ENCODE measurements at places on chromosomes 7 and 10.

DNA sequence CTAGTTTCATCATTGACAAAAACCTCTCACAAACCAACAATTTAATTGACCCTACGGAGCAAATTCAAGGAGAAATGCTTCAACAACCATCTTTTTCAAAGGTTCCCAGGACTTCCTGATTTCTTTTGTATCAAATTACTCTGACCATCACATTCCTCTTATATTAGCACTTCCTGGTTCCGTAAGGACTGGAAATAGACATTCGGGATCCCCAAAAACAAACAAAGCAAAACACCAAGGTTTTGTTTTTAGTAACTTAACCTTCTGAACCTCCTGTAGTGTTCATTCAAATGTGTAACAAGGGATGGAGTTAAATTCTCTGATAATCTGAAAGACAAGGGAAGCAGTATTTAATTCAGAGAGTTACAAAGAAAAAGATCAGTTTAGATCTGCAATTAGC is 387.6 kb upstream of the NRP1 start:
- DNase-seq: no peak
- no peaks in the 10 kb centered on the region for H3K27me3 ChIP-seq
- H3K4me3 ChIP-seq: no peak overlapping the region
- no peaks in the 10 kb centered on the region for H3K36me3 ChIP-seq
- no peak overlapping the region for H3K27ac ChIP-seq
- peaks cover 8% of the 10 kb centered on the region for H3K4me1 ChIP-seq

- H3K4me1 ChIP-seq: no peaks in the 10 kb centered on the region
- H3K27me3 ChIP-seq: peaks cover 43% of the 10 kb centered on the region
- H3K27ac ChIP-seq: no peak overlapping the region
- H3K36me3 ChIP-seq: no peaks in the 10 kb centered on the region
- DNase-seq: no peak
These were observed 324.3 kb downstream of the PTPRN2 start for GRCh38 chr7:158263110-158263963.

DNA sequence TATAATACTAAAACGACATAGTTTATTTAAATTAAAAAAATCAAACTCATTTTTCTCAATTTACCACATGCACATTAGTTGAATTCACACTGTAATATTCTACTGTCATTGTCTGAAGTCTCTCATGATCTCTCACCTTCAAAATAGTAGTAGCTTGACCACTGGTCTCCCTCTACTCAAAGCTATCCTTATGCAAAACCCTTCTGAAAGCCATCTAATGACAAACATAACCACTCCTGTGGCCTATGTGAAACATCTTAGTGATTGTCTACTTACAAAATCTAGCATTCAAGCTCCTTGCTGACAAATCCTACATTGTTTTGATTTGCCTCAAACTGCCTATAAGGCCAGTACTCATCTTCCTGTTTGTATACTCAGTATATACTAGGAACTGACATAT is 606.0 kb upstream of the GHITM start:
- H3K4me1 ChIP-seq: no peaks in the 10 kb centered on the region
- no peak overlapping the region for H3K27ac ChIP-seq
- H3K27me3 ChIP-seq: no peaks in the 10 kb centered on the region
- DNase-seq: no peak
- no peak overlapping the region for H3K4me3 ChIP-seq
- H3K36me3 ChIP-seq: no peaks in the 10 kb centered on the region

DNA sequence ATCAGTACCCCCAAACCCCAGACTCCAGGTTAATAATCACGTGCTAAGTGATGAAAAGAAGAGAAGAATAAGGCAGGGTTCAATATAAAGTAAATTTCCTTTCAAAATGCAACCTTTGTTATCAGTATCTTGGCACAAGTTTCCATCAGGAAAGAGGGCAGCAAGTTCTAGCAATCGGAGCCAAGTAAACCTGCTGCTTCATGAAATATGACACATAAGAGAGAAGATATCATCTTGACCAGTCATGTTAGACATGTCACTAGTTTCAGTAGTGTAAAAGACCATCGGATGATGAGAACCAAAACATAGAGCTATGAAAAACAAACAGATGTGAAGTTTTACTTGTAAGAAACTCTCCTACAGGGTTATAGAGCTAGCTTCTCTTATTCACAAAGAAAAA is 44.0 kb downstream of the AASS start:
- DNase-seq: no peak
- no peaks in the 10 kb centered on the region for H3K27me3 ChIP-seq
- peaks cover 26% of the 10 kb centered on the region for H3K36me3 ChIP-seq
- H3K27ac ChIP-seq: no peak overlapping the region
- no peaks in the 10 kb centered on the region for H3K4me1 ChIP-seq

GRCh38 chr10:115402699-115403098 is 309.5 kb downstream of the ATRNL1 start:
- H3K4me3 ChIP-seq: no peak overlapping the region
- H3K36me3 ChIP-seq: no peaks in the 10 kb centered on the region
- H3K4me1 ChIP-seq: no peaks in the 10 kb centered on the region
- no peak overlapping the region for H3K27ac ChIP-seq
- no peaks in the 10 kb centered on the region for H3K27me3 ChIP-seq

- H3K36me3 ChIP-seq: no peaks in the 10 kb centered on the region
- H3K27ac ChIP-seq: no peak overlapping the region
- no peak for DNase-seq
- peak overlapping the region; percentile 32 for H3K4me3 ChIP-seq
- no peaks in the 10 kb centered on the region for H3K27me3 ChIP-seq
These were observed 99.4 kb upstream of the TMEM106B start for GRCh38 chr7:12111422-12112405.

Data from esophagus muscularis mucosa (tissue), 4 donors.